ENCODE measurements at places on chromosomes 1 and 21.

- no peak for DNase-seq
These were observed 7.3 kb upstream of the GIPC2 start for GRCh38 chr1:78038491-78038939.

DNA sequence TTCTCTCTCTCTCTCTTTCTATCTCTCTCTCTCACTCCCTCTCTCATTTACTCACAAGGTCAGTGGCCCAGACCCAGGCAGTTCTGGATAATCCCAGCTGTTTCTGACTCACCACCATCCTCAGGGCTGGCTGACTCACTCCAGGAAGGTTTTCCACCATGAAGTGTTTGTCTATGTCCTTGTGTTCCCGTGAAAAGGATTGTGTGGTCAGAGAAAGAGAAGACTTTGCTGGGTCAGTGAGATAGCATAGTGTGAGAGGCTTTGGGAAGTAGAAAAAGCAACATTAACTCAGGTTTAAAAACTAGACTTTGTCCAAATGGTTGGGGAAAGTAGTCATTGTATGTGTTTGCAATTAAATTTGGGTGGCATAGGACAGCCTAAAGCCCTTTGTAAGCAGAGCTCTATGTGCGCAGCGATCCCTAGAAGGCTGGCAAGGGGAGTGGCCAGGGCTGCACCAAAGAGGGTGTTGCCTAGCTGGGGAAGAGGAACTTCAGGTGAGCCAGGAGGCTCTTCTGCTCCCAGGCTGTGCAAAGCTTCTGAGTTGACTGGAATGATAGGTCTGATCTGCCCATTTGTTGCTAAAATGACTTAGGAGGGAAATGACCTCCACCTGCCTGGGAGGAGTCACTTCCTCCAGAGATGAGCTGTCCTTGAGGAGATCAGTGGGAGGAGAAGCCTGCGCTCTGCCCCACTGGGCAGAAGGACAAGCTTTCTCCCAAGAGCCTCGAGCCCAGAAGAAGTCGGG is 4.9 kb upstream of the CAPN2 start:
- no peak for DNase-seq

DNA sequence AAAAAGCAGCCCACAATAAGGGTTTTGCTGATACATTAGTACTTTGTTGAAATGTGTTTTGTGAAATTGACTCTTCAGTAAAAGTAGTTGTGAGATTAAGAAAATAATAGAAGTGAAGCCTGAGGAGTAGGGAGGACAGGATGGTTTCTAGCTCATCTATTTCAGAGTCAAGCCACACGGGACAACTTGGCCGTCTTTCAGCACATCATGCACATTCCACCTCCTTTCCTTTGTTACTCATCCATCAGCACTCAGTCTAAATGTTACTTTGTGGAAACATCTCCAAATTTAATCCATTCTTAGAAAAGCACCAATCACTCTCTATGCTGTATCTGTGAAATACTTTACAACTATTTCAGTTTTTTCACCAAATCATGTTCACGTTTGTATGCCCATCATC is 223.3 kb downstream of the FGGY start:
- DNase-seq, result no peak

GRCh38 chr1:203089001-203089650 is 3.3 kb upstream of the MYOG start:
- no peak for DNase-seq

DNA sequence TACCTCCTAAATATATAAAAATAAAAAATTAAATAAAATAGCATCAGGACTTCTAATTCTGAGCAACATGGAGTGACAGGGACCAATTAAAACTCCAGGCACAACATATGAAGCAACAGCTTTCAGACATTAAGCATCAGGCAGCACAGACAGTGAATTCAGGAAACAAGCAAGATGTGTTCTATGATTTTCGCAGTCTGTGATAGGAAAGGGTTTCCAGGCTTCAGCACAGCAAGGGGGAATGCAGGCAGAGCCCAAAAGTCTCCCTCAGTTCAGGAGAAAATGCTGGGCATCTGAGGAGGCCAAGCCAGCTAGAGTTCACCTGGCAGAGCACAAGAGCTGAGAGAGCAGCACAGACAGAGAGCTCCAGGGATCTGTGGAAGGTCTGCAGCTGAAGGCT is 22.2 kb upstream of the CTTNBP2NL start:
- no peak for DNase-seq

- no peak for DNase-seq
These were observed 9.3 kb downstream of the CHI3L2 start for GRCh38 chr1:111236806-111237205.

DNA sequence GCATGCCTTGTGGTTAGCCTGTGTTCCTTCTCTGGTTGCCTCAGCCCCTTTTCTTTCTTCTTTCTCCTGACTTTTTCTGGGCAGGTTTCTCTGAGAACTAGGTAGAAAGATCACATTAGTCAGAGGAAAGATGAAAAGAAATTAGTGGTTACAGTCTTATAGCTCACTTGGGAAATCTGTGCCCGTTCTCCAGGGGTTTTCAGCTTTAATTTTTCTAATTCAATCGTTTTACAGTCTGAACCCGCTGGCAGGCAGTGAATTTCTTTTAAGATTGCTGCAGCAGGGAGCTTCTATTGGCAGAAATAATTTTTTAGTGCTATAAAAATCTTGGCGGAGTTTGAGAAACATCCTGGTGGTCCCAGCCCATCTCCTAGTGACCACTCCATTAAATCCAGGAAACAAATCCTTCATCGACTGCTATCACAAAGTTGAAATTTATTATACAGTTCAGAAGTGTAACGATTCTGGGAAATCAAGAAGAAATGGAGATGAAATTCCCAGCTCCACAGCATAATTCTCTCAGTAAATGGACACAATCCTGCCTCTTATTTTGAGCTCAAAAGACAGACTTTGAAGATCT is 113.1 kb downstream of the PCP4 start:
- DNase-seq, result no peak

GRCh38 chr1:16241221-16241708 is 4.3 kb upstream of the CPLANE2 start:
- DNase-seq, result no peak

DNA sequence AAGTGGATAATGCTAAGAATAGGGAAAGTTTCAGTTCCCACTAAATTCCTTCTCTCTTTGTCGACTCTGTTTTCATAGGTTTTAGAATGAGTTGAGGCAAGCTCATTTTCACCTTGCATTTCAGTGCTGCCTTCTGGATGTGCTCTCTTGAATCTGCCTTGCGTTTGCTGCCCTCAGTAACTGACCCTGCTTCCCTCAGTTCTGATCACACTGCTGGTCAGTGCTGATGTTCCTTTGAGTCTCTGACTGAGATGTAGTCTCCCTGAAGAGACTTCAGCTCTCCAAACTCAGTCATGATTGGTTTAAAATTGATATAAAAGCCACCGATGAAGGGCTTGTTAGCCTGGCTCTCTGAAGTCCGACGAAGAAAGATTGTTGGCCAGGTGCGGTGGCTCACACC is 25.2 kb upstream of the HMGN1 start:
- no peak for DNase-seq

DNA sequence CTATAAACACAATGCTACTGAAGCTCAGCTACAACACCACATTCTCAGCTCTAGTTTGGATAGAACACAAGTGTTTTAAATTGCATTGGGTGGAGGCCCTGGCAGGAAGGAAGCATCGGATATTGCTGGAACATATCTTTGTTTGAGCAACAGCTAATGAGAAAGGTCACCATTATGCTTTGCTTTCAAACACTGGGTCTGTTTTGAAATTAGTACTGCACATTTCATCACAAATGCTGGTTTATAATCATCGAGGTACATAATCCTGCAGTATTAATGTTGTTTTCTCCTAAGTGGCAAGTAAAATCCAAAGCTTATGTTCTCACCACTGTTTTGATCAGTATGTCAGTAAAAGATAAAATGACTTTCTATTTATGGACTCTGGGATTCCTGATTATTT is 61.5 kb upstream of the ARHGAP29 start:
- no peak for DNase-seq

- DNase-seq, result no peak
These were observed 7.7 kb downstream of the EPHX1 start for GRCh38 chr1:225817611-225818061.

- DNase-seq, result no peak
These were observed 74.5 kb downstream of the MRPL37 start for GRCh38 chr1:54274448-54274847.

GRCh38 chr1:154492115-154492514 is 9.9 kb upstream of the TDRD10 start:
- DNase-seq, result no peak

GRCh38 chr1:89112871-89113613 is 12.9 kb downstream of the GBP2 start:
- no peak for DNase-seq

GRCh38 chr1:41894808-41895483 is 23.8 kb downstream of the HIVEP3 start:
- no peak for DNase-seq

GRCh38 chr21:44925378-44925755 is 4.7 kb upstream of the ITGB2 start:
- DNase-seq, result no peak

DNA sequence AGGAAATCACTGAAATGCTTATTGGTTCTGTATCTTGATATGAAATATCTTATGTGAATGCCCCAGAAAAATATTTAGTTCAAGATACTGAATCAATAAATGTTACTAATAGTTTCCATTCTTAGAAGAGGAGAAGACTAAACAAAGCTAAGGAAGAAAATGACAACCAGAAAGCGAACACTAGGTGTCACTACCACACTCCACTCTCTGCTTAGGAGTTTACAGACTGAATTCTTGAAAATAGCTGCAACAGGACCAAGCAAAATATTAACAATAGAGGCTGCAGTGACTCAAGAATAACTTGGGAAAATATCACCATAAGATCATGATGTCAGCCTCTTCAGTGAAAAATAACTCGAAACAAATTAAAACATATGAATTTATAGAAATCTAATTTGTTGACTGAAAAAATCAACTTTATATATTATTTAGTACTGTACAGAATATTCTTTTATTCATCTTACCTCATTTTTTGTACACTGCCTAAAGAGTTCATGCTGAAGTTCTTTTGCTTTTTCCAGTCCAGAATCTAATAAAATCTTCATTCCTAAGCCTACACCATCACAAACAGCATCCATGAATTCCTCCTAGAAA is 61.6 kb downstream of the KIF14 start:
- DNase-seq, result no peak

- no peak for DNase-seq
These were observed 292.2 kb downstream of the SMYD3 start for GRCh38 chr1:246214708-246215509.

- no peak for DNase-seq
These were observed 29.5 kb downstream of the PIK3R3 start for GRCh38 chr1:46102769-46103476.

GRCh38 chr1:11301601-11302000 is 28.6 kb downstream of the UBIAD1 start:
- DNase-seq, result no peak

- DNase-seq, result no peak
These were observed 58.7 kb downstream of the ALG14 start for GRCh38 chr1:95013950-95014574.

DNA sequence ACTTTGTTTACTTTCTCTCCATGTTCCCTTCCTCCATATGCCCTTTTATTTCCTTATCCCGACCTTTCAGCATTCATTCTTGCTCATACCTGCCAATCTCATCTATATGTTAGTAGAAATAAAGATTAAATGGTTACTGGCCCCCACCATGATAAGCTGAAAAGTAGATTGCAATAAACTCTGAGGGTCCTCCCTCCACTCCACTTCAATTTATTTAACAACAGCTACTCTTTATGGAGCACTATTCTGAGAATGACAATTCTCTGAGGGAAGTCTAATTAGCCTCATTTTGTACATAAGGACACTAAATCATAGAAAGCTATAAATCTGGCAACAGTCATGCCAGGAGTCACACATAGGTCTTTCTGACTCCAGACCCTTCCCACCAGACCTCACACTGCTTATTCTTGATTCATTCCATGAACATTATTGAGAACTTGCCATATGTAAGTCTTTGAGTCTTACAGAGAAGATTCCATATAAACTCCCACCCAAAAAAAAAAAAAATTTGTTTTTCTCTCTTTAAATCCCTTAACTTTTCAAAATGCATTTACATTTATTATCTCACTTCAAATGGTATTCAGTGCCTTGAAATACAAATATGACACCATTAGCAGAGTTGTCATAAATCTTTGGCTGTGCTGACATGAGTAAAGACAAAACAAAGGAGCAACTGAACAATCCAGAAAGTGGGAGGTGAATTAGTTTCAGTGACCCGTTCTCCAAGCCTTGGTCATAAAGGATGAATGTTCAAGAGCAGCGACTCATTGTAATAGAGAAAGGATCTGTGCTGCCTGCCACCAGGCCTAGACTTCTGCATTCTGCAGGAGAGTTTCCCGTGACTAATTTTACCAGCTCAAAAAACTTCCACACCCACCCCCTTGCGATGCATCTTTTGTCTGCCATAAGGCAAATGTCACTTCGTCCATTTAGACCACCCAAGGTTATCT is 28.5 kb downstream of the PALMD start:
- DNase-seq, result no peak

- DNase-seq, result no peak
These were observed 111.8 kb downstream of the OSBPL9 start for GRCh38 chr1:51728611-51729155.

GRCh38 chr1:25022361-25023189 is 92.5 kb upstream of the RUNX3 start:
- DNase-seq, result peak; percentile 87

DNA sequence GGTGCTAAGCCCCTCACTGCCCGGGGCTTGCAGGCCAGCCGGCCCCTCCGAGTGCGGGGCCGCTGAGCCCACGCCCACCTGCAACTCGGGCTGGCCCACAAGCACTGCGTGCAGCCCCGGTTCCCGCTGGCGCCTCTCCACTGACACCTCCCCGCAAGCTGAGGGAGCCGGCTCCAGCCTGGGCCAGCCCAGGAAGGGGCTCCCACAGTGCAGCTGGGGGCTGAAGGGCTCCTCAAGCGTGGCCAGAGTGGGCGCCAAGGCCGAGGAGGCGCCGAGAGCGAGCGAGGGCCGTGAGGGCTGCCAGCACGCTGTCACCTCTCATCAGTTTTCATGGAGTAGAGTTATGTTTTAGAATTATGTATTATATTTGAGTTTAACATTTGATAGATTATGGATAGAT is 176.5 kb upstream of the FAM78B start:
- DNase-seq, result no peak

All from activated CD8-positive, alpha-beta memory T cell treated with anti-CD3 and anti-CD28 coated beads for 1 hour (primary cell).